Fibroblast of mammary gland (primary cell): ENCODE measurements at places on chromosomes 2 and 18.
A peak's percentile ranks its signal among the peaks of the same experiment; 100 is the strongest.

DNA sequence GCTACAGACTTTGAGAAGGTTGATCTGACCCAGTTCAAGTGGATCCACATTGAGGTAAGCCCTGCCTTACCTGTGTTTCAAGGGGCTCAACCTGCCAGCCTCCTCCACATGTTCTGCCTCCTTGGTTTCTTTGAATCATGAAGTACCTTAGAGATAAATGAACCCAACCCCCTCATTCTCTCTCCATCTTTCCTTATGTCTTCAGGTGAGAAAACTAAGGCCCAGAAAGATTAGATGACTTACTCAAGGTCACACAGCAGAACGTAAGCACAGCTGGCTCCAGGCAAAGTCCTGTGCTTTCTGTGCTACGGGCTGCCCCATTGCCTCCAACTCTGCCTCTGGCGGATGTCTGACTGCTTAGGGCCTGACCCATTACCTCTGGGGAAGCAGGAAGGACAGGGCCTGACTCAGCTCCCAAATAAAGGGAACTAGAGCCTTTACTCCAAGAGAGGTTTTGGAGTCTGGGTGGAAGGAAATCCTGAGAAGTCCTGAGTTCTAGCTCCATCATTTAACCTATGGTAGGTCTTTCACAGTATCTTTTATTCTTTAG lies 10.3 kb downstream of the KHK start:
- DNase-seq, result no peak

DNA sequence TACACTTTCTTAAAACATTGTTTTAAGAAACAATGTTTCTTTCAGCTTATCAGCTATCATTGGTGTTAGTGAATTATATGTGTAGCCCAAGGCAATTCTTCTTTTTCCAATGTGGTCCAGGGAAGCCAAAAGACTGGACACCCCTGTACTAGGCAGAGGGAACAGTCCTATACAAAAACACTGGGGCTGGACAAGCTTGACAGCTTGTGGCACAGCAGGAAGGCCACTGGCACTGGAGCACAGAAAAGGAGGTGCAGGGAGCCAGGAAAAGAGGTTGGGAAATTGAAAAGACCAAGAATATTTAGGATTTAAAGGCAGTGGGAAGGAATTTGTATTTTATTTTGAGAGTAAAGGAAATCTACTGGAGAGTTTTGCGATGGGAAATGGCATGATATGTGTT lies 47.7 kb downstream of the SRD5A2 start:
- DNase-seq, result no peak

GRCh38 chr18:3247240-3248061 lies at the start of gene MYL12A:
TSS of gene MYL12A (plus strand) at chr18:3247801. CDS start at chr18:3253248, 5,447 bp downstream.
- peak; percentile 98 for DNase-seq

GRCh38 chr2:150327564-150328489 lies 159.6 kb downstream of the RND3 start:
- no peak for DNase-seq

- no peak for DNase-seq
These were observed 58.6 kb upstream of the FBXO11 start for GRCh38 chr2:47964722-47965434.

DNA sequence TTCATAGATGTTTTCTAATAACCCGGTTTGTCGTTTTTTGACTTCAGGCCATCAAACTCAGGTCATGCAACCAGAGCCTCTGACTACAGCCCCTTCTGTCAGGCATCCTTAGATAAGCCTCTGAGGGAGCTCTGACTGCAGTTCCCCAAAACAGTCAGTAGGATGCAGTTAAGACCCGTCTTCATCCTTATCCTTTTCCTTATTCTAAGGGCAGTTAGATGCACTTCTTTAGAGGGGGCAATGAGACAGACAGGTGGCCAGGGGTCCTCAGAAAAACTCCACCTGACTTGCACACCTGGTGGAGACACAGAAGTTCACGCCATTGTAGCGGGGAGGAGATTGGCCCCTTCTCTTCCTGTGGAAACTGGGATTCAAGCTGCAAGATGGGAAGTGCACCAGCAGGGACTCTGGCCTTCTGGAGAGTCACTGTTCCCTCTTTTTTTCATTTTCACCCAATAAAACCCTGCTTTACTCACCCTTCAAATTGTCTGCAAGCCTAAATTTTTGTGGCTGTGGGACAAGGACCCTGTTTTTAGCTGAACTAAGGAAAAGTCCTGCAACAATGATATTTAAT lies 104.8 kb upstream of the TFPI start:
- DNase-seq, result peak; percentile 41

DNA sequence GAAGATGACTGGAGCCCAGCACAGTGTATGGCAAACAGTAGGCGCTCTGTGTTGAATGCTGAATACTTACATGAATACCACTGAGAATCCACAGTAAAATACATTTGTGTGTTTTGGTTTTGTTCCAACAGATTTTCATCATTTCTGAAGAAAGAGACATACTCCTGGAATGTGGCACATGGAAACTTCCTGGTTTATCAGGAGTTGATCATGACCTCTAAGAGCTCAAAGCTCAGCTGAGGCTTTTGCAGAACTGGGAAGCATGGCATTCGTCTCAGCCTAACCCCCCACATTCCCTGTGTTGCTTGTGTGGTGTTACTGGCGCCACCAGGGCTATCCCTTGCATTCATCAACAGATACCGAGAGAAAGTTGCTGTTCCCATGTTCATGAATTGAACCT lies 316.9 kb upstream of the REV1 start:
- DNase-seq, result peak; percentile 39

- no peak for DNase-seq
These were observed 315.7 kb downstream of the GBX2 start for GRCh38 chr2:235852526-235852920.

DNA sequence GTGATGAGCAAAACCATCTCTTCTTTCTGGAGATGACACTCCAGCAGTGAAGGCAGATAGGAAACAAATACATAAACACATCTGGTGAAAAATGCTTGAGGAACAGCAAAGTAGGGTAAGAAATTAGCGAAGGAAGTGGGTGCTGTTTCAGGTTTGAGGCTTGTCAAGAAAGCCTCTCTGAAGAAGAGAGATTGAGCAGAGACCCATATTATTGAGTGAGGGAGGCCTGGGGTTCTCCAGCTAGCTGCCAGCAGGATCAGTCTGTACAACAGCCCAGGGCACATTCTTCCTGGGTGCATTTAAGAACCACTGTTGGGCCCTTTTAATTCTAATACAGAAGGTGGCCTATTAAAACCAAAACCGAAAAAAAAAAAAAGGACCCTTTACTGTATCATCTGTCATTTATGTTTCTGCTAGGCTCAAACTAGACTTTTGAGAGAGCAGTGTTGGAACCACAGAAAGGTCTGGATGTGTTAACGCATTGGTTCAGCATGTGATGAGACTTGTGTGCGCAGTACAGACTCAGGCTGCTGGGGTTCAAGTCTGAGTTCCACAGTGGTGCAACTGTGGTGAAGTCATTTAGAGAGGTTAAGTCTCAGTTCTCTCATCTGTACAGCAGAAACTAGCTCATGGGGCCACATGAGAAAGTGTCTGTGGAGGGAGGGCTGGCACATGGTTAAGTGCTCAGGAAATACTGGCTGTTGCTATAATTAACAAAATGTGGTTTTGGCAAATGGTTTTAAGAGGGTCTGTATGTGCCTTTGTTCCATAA lies 28.9 kb downstream of the MGAT5 start:
- no peak for DNase-seq

GRCh38 chr2:195818526-195818925 lies 161.5 kb downstream of the SLC39A10 start:
- peak; percentile 58 for DNase-seq

GRCh38 chr2:169237286-169237685 lies 125.0 kb downstream of the LRP2 start:
- DNase-seq, result no peak

GRCh38 chr2:201909348-201909747 lies 103.0 kb downstream of the CDK15 start:
- peak; percentile 76 for DNase-seq

GRCh38 chr18:62339106-62339988 lies 14.2 kb downstream of the TNFRSF11A start:
- peak; percentile 70 for DNase-seq

DNA sequence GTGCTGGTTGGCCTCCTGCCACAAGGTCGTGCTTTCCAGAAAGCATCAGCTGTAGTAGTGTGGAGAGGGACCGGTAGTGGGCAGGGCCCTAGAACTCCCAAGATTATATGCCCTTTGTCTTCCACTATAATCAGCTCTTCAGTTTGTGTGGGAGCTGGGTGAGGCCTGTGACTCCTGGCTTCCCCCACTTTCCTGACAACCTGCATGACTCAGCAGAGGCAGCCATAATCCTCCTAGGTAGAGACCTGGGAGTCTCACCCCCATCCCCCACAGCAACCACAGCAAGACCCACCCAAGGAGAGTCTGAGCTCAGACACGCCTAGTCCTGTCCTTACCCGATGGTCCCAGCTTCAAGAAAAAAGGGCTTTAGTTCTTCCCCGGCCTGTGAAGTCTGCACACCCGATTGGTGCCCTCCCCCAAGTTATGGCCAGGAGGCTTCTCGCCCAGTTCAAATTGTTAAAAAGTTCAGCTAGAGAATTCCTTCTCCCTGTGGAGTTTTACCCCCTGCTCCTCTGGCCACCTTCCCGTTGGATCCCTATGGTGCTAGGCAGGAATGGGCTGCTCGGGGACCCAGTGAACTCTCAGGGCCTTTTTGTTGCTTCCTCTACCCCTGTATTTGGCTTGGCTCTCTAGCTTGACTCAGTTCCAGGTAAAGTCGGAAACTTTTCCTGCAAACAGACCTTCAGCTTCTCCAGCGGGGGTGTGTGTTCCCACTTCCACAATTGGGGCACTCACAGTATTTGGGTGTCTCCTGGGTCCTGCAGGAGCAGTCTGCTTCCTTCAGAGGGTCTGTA lies 57.8 kb upstream of the FAM237A start:
- DNase-seq, result no peak

GRCh38 chr2:11830708-11831301 lies 84.4 kb downstream of the LPIN1 start:
- DNase-seq, result no peak

GRCh38 chr2:98768384-98769113 lies 37.6 kb upstream of the MGAT4A start:
- DNase-seq, result no peak

DNA sequence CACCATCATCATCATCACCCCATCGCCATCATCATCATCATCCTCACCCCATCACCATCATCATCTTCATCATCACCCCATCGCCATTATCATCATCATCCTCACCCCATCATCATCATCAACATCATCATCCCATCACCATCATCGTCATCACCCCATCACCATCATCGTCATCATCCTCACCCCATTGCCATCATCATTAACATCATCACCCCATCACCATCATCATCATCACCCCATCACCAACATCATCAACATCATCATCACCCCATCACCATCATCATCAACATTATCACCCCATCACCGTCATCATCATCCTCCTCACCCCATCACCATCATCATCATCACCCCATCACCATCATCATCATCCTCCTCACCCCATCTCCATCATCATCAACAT lies 151.0 kb downstream of the DNER start:
- DNase-seq, result no peak

GRCh38 chr18:58183226-58183625 lies 139.2 kb downstream of the NEDD4L start:
- no peak for DNase-seq

DNA sequence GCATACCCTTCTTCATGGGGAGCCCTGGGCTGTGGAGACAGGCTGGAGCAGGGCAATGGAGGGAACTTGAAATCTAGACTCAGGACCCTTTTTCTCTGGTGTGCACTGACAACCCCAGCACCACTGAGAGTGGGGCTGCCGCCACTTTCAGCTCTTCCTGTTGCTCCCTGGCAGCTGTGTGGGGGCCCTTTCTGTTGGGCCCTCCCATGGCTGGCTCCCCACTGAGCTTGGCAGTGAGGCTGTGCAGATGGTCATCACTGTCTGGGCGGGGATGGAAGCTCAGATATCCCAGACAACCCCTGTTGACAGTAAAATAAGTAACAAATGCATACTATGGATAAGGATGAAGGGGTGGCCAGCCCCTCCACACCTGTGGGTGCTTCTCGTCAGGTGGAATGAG lies 6.7 kb downstream of the MYO7B start:
- DNase-seq, result no peak

GRCh38 chr18:27130065-27130630 lies 55.0 kb downstream of the CHST9 start:
- DNase-seq, result no peak

GRCh38 chr18:73487966-73488365 lies 620.2 kb upstream of the NETO1 start:
- DNase-seq, result peak; percentile 88

DNA sequence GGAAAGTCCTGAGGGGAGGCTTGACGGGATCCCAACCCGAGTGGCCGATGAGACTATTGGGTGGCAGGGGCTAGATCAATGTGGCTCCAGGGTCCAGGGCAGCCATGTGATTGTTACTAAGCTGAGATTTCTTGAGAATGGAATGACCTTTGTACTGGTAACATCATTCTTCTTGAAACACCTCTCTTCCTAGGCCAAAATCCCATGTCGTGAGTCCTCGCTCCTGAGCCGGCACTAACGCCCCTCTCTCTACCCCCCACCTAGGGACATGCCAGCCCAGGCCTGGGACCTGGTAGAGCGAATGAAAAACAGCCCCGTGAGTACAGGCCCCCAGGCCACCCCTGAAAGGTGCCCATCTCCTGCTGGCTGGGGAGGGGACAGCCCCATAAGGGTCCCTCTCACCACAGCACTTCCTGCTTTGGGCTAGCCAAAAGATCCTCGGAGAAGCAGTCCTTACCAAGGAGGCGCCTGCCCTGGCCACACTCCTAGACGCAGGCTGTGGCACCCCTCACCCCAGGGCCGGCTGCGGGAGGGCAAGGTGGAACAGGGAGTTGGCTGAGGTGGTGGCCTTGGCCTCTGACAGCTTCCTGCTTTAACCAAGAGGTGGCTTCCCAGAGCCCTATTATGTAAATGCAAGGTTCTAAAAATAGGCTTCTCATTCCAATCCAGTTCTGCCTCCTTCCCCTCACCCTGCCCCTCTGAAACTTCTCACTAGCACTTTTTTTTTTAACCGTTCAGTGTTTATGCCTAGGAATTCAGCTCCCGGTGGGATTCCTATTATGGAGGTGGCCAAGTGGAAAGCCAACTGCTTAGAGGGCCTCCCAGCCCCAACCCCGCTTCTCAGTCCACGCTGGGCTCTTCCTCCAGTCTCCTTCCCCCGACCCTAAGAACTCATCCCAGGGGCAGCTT lies 126.6 kb upstream of the PPP1CB start:
- DNase-seq, result no peak

DNA sequence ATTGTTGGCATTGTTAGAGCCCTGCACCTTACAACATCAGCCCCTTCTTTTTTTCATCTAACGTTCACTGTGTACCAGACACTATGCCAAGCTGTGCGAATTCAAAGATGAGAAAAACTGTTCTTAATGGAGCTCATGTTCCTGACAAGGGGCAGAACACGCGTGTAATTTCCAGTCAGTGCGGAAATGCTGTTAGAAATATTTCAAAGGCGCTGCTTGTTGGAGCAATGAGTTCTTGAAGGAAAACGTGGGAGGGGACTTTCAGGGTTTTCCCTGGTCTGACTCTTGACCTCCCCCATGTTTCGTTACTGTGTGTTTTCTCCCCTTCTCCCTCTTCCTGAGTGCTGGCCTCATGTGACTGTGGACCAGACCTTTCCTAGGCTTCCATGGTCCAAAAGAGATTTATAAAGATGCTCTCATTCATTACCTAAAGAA lies 1.5 kb downstream of the MTHFD2 start:
- DNase-seq, result peak; percentile 35

- peak; percentile 72 for DNase-seq
These were observed 143.9 kb upstream of the DLX2 start for GRCh38 chr2:172246649-172247048.

- DNase-seq, result no peak
These were observed 44.7 kb downstream of the ASXL2 start for GRCh38 chr2:25833566-25833965.

GRCh38 chr2:238231251-238231793 lies 8.5 kb downstream of the HES6 start:
- DNase-seq, result peak; percentile 70
